NCI-H2171 (cell line): ENCODE measurements at places on chromosomes 16 and 17.

DNA sequence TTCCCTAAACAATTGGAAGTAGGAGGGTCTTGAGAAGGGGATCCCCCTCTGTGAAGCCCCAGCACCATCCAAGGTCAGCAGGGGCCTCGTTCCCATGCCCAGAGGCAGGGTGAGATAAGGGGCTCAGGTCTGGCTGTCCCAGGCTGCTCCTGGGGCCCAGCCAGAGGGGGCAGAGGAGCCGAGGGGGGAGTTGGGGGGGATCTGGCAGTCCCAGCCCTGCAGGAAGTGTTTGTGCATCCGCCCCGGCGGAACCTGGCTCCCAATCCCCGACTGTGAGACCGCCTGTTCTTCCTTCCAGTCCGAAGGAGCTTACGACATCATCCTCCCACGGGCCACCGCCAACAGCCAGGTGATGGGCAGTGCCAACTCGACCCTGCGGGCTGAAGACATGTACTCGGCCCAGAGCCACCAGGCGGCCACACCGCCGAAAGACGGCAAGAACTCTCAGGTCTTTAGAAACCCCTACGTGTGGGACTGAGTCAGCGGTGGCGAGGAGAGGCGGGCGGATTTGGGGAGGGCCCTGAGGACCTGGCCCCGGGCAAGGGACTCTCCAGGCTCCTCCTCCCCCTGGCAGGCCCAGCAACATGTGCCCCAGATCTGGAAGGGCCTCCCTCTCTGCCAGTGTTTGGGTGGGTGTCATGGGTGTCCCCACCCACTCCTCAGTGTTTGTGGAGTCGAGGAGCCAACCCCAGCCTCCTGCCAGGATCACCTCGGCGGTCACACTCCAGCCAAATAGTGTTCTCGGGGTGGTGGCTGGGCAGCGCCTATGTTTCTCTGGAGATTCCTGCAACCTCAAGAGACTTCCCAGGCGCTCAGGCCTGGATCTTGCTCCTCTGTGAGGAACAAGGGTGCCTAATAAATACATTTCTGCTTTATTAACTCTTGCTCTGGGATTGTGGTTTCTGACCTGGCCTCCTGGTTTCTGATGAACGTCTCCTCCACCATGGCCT is 14.9 kb downstream of the GPRC5C start:
- DNase-seq, result no peak

GRCh38 chr16:1054660-1055556 is 17.6 kb upstream of the SSTR5 start:
- DNase-seq, result no peak

- DNase-seq, result no peak
These were observed 8.7 kb downstream of the ABI3 start for GRCh38 chr17:49218941-49219913.

GRCh38 chr16:20306401-20306800 is 20.9 kb downstream of the GP2 start:
- DNase-seq, result no peak
